ENCODE measurements at places on chromosomes 12 and 14.

DNA sequence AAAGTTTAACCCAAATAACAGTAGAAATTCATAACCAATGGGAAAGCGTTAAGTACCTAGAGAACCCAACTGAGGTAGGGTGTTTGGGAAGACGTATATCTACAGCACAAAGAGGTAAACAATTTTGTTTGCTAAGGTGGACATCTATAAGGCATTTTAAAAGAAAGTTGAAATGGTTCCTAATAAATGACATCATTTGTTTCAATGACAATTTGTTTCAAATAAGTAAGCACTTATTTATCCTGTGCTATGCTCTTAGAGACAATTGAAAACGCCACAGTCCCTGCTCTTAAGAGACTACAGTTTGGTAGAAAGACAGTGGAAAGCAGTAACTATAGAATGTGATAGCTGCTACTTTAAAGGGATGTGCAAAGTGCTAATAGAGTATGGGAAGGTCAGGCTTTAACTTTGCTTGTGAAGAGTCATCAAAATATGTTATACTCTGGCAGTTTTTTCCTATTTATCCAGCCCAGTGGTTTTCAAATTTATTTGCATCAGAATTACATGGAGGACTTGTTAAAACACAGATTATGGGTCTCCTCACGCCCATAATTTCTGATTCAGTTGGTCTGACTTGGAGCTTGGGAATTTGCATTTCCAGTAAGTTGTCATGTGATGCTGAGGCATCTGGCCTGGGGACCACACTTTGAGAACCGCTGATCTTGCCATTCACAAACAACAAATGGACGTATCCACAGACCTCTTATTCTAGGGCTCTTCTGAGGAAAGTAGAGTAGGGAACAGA is 19.6 kb upstream of the SMCO2 start:
- no peak for DNase-seq

DNA sequence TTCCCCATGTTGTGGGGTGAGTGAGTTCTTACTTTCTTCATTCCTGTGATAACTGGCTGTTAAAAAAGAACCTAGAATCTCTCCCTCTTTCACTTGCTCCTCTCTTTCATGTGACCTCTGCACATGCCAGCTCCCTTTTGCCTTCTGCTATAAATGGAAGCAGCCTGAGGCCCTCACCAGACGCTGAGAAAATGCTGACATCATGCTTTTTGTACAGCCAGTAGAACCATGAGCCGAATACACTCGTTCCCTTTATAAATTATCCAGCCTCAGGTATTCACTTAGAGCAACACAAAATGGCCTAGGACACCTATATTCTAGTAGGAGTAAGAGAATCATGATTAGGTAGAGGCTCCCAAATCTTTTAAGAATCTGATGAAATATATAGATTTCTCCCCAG is 333.5 kb downstream of the LRIG3 start:
- DNase-seq = no peak

DNA sequence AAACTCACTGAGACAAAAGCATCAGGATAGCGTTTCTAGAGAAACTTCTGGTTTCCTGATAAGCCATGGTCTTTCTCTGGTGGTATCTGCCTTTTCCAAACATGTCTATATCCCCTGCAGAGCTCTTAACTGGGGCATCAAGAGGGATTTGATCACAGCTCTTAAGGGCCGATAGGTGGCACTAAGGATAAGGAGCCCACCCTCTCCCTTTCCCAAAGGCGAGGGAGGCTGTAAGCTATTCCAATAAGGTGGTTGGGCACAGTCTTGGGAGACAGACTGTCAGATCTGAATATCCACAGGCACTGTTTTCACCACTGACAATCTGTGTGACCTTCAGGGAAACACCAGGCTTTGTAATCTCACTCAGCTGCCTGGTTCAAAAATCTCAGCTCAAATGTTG is 206.0 kb downstream of the ADGRD1 start:
- DNase-seq = no peak

GRCh38 chr12:59615392-59616165 is 19.8 kb downstream of the SLC16A7 start:
- DNase-seq = no peak

GRCh38 chr14:58641509-58641908 is 3.7 kb downstream of the DACT1 start:
- no peak for DNase-seq

DNA sequence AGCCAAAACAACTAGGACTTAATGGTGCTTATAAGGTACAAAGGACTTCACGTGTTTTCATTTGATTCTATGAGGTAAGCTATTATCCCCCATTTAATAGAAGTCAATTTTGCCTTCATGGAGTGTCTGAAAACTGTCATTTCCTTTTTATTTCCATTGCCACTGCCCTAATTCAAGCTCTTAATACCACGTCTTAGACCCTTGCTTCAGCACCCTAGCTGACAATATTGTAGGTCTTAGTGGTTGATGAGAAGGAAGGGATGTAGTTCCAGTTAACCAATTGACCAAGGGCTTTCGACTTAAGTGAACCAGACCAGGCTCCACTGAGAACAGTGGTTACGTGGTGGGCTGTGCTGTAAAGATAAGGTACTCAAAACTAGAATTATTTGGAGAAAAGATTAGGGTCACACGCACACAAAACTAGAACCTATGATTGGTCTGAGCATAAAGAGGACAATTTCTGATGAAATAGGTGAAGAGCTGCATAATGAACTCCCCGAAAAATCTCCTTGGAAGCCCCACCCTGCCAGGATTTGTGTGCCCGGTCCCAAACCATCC is 9.6 kb upstream of the ASIC1 start:
- no peak for DNase-seq

DNA sequence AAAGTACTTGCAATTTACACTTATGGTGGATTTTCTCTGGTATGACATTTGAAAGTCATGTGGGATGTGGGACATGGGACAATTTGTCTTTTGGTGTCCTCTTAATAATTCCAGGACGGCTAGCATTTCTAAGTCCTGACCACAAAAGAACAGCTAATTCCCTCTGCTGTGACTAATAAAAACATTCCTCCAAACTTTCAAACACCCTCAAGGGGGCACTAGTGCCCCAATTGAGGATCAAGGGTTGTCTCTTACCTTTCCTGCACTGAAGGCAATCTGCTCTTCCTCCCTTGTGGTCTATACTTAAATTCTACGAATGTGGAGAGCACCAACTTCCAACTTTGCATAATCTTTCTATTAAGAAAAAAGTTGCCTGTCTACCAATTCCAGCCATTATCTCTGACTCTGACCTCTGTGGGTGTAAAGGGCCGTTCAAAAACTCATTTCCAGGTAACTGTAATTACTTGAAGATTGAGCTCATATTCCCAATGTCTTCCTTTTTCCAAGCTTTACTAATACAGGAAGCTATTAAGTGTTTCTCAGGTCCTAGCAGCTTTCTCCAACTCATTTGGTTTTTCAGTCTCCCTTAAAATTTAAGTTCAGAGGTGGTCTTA is 210.2 kb downstream of the PTPRO start:
- no peak for DNase-seq

GRCh38 chr12:52944683-52945388 is 4.1 kb upstream of the KRT18 start:
- no peak for DNase-seq

DNA sequence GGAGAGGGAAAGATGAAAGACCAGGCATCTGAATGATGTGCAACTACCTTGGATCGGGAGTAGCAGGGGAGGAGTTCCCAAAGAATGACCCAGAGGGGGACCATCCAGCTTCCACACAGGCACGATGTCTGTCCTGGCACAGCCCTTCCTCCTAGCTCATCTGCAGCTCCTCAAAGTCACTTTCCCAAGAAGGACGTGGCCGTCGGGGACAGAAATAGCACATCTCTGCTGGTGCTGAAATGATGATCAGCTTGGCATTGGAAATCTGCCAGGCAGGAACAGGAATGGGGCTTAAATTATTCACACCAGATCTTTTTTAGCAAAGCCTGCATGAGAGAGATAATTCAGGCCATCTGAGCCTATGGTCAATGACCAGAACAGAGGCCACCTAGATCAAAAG is 41.7 kb downstream of the TSPAN11 start:
- DNase-seq = no peak

- no peak for DNase-seq
These were observed 1.2 kb upstream of the MED13L start for GRCh38 chr12:116278667-116279066.

DNA sequence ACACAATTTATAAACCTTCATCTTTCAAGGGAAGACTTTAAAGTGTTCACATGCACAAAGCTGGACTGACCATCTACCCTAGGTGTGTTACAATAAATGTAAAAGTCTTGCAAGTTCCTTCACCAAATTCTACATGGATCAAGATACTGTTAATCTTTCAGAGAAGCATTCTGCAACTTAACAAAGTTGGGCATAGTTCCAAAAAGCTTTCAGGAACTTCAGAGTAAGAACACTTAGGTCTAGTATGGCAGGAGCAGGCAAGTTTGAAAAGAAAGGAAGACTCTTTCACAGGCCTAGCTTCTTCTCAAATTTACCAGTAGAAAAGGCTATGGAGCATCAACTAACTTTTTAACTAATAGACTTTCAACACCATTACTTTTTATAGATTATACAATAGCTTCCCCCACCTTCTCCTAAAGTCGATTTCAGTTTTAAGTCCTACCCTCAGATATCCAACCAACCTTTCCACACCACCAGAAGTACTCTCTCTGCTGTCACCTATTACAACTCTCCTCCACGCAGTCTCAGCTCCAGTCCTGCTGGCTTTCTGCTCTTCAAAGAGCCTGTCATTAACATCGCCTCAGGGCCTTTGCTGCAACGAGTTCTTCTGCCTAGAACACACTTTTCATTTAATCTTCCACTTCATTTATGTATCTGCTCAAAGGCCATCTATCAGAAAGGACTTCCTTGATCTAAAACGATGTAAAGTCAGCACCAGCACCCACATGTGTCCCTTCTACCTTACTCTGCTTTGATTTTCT is 333.9 kb downstream of the CEP128 start:
- no peak for DNase-seq
